ENCODE measurements at places on chromosomes 1 and 21.

- DNase-seq: no peak
Observed at GRCh38 chr1:54163573-54163972, 10.8 kb upstream of the CDCP2 start.

- DNase-seq: peak; percentile 76
Observed at GRCh38 chr1:117366177-117367045, 838 bp upstream of the MAN1A2 start.

DNA sequence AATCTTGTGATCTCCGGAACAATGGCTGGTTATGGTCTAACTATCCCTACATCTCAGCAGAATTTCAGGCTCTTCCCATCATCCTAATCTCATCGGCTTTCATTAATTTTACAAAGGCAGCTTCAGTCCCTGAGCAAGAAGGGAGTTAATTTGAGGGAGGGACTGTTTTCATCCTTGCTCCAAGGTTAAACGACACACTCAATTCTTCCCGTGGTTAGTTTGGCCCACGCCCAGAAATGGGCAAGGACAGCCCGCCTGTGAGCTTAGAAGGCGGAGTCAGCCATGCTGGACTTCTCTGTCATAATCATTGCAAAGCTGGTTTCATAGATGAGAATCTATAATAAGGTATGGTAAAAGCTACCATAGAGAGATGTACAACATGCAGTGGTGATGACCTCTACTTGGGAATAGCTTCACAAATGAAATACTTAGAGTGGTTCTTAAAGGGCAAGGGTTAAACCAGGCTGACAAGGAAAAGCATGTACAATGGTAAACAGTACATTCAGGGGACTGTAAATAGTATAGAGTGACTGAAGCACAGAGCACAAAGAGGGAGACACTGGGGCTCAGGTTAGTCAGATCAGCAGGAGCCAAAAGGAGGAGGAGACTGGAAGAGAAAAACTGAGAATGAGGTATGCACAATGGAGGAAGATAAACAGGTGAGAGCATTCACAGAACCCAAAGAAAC lies 108.8 kb downstream of the SMYD3 start:
- DNase-seq: no peak

- DNase-seq: no peak
Observed at GRCh38 chr21:21096956-21097355, 98.7 kb downstream of the NCAM2 start.

- DNase-seq: no peak
Observed at GRCh38 chr21:39874759-39875158, 7.5 kb downstream of the PCP4 start.

DNA sequence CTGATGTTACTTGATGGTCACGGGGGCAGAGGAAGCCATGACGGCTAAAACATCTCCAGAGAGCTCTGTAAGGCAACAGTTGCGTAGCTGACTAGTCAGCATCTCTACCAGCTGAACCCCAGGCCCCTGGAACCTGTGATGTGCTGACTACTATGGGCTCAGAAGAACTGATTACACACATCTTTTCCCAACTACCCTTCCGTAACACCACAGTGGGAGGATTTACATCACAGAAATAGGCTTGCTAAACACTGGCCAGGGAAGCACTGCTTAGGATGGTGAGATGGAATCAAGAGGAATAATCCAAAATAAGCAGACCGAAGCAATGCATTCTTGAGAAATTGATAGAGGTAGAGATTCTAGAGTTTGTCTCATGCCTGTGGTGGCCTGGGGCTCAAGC lies 122.5 kb downstream of the SMYD2 start:
- no peak for DNase-seq

GRCh38 chr1:34697818-34698217 lies 57.0 kb upstream of the GJB5 start:
- DNase-seq: no peak

DNA sequence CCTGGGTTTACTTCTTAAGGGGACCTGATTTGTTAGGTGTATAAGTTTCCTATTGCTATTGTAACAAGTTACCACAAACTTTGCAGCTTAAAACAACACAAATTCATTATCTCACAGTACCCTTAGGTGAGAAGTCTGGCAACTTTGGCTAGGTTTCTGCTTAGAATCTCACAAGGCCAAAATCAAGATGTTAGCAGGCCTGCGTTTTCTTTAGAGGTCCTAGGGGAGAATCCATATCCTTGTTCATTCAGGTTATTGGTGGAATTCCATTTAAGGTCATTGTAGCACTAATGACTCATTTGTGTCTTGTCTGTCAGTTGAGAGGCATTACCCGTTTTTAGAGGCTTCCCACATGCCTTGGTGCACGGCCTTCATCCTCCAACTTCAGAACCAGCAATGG lies 8.2 kb upstream of the SH2D1B start:
- DNase-seq: no peak

Data from foreskin fibroblast (primary cell).